ENCODE measurements at places on chromosomes 2 and 18.

DNA sequence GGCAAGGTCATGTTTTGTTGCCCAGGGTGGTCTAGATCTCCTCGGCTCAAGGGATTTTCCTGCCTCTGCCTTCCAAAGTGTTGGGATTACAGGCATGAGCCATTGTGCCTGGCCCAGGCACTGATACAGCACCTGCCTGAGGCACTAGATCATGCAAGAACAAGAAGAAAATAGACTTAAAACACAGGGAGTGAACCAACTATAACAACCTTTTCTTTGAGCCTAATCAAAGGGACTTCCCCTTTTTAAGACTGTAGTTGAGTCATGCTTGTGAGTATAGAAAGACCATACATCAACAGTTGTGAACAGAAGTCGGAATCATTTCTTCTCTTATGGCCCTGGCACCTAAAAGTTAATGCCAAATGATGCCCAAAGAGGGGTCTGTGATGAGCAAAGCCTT lies 47.9 kb upstream of the MAPRE2 start:
- DNase-seq, result no peak

DNA sequence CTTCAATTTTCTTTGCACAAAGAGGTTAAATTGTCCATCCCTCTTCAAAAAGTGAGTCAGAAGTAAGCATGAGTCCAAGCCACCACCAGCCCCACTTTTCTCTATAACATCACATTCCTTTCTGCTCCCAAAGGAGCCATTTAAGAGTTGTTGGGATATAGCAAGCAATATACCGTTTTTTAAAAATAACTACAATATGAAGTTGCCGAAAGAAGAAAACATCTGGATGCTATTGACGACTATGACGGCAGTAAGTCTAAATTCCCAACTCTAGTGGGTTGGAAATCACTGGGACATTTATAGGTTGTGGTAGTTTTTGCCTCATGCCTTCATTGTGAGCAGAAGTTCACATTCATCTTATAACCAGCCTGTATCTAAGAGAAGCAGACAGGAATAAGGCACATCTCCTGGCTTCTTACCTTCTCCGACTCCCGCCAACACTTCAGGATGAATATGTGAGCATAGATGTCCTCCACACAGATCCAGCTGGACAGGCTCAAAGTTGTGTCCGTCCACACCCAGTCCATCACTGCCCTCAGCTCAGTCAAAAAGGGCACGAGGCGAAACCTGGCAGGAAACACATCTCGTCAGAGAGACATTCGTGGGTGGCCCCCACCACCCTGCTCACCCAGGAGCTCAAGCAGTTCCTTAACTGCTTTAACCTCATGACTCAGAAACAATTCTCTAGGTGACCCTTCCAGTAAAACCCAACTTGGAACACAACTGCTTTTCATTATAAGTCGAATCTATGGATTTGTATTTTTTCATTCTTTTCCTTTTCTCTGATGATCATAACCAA lies 163.6 kb downstream of the NAPG start:
- peak; percentile 77 for DNase-seq

DNA sequence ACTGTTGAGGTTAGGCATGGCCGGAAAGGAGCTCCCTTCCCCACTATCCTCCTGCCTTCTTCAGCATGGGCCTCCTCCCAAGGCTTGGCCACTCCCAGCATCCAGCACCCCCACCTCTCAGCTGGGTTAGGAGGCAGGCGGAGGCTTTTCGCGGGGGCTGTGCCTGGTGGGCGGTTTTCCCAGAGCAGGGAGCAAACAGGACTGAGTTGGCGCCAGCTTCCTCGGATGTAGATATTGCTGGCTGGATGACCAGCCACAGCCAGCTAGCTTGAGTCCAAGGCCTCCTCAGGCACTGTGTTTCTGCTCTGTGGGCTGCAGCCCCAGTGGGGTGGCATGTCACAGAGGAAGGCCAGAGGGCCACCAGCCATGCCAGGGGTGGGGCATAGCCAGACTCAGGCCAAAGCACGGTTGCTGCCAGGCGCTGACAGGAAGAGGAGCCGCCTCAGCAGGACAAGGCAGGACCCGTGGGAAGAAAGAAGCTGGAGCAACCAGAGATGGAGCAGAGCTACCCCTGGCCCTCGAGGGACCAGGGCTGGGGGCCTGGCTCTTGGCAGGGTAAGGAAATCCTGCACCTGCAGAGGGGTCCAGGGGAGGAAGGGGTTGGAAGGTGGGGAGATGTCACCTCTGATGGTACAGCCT lies at the start of gene TCF23:
TSS of gene TCF23 (plus strand) at position 204 of the 639 bp plus-strand sequence. CDS start at position 334, 130 bp downstream.
- DNase-seq, result no peak

- no peak for DNase-seq
Observed at GRCh38 chr2:221836095-221836494, 264.0 kb upstream of the EPHA4 start.

GRCh38 chr18:67386032-67386431 lies 130.5 kb downstream of the DSEL start:
- no peak for DNase-seq

- DNase-seq, result no peak
Observed at GRCh38 chr2:42195559-42195958, 26.4 kb downstream of the EML4 start.

- DNase-seq, result no peak
Observed at GRCh38 chr2:194819367-194819766, 837.7 kb upstream of the SLC39A10 start.

DNA sequence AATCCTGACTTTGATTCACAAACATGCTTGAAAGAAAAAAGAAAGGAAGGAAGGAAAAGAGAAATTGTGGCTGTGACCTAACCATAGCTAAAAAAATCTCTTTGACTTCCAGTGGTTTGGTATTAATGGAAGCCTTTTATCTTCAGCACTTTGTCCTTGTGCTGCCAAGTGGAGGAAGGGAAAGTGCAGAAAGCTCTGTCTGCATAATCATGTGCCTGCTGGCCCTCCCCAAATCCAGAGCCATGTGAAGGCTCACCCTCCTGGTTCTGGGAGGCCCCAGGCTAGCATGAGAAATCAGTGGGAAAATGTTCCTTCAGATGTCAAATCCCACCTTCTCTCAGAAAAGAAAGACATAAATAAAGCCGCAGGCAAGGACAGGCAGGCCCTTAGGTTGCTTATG lies 48.3 kb upstream of the BMPR2 start:
- no peak for DNase-seq
